ENCODE measurements at places on chromosomes 7 and 10. TPM values are rescaled to one million over a fixed set of nuclear protein-coding genes. Genes with fewer than 3 reads are reported as not detected.

GRCh38 chr10:50469778-50470193, 154.0 kb downstream of the SGMS1 start:
- H3K4me3 ChIP-seq = no peak overlapping the region
- no peak overlapping the region for H3K27ac ChIP-seq
- no peaks in the 10 kb centered on the region for H3K27me3 ChIP-seq
- H3K36me3 ChIP-seq = no peaks in the 10 kb centered on the region

GRCh38 chr7:73827567-73828106, 3.2 kb upstream of the CLDN4 start:
- peaks cover 3% of the 10 kb centered on the region for H3K27me3 ChIP-seq
- H3K27ac ChIP-seq = no peak overlapping the region
- H3K36me3 ChIP-seq = no peaks in the 10 kb centered on the region
- peaks cover 24% of the 10 kb centered on the region for H3K4me1 ChIP-seq
- DNase-seq = no peak
- no peak overlapping the region for H3K4me3 ChIP-seq

DNA sequence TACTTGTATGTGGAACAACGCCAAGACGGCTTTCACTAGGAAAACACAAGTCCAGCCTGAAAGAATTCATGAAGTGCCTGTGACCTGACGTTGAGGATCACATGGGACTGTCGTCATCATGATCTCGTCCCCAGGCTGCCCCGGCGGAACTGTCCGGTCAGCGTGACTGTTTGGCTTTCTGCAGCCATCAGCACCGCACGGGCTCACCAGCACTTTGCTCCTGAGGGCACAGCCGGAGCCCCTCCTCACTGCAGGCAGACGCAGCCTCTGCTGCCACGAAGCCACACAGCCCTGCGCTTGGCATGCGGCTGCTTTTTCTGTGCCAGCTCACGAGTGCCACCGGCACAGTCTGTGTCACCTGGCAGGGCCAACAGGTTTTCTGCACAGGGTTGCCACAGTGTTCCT, 9.4 kb upstream of the GET4 start:
- H3K27me3 ChIP-seq = no peaks in the 10 kb centered on the region
- H3K36me3 ChIP-seq = peaks cover 23% of the 10 kb centered on the region
- no peak for DNase-seq
- no peaks in the 10 kb centered on the region for H3K4me1 ChIP-seq
- H3K4me3 ChIP-seq = no peak overlapping the region

DNA sequence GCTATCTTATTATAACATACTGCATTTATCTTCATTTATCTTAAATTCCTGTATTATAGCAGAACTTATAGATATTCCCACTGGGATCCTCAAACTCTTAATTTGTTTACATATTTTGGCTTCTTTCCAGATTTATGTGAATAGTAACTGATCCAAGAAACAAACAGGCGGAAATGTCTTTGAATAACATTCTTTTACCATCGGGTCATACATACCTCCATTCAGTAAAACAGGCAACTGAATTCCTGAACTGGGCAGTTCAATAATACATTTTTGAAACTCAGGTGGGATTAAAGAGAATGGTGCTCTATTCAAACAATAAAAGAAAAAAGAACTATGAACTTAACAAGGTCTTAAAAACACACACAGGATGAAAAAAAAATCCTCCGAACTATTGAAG, 337.4 kb downstream of the CRPPA start:
- no peaks in the 10 kb centered on the region for H3K36me3 ChIP-seq
- no peak overlapping the region for H3K4me3 ChIP-seq
- no peak for DNase-seq
- no peaks in the 10 kb centered on the region for H3K27me3 ChIP-seq

DNA sequence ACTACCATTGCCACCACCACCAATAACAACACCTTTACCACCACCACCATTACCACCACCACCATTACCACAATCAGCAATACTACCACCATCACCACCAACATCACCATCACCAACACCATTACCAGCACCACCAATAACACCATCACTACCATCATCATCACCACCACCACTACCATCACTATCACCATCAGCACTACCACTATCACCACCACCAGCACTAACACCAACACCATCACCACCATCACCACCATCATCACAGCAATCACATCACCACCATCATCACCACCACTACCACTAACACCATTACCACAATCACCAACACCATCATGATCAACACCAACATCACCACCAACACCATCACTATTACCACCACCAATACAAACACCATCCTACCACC, 249.5 kb downstream of the GRID1 start:
- H3K27me3 ChIP-seq = peaks cover 2% of the 10 kb centered on the region
- no peak for DNase-seq
- H3K27ac ChIP-seq = no peak overlapping the region

- H3K36me3 ChIP-seq = no peaks in the 10 kb centered on the region
- no peak overlapping the region for H3K27ac ChIP-seq
- no peak for DNase-seq
- H3K4me1 ChIP-seq = no peaks in the 10 kb centered on the region
- H3K27me3 ChIP-seq = peaks cover 3% of the 10 kb centered on the region
These were observed 1011.3 kb downstream of the XPNPEP1 start for GRCh38 chr10:108911814-108912541.

DNA sequence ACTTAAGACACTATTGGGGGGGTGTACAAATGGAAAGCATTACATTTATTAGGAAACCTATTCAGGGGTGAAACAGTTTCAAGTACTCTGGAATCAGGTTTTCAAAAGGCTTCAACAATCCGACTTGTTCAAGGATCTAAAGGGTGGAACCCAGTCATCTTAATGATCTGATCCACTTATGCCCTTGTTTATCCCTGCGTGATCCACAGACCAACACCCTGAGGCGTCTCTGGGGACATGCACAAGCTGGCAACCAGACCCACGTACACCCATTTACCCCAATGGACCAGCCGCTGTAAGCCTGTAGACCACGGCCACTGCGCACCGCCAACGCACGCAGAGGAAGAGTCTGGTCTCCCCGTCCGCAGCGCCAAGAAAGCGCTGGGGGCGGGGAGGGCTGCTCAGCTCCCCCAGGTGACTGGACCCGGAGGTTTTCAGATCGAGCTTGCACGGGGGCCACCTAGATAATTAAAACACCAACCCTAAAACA, 13.4 kb downstream of the HNRNPF start:
- H3K27me3 ChIP-seq = no peaks in the 10 kb centered on the region
- peaks cover 45% of the 10 kb centered on the region for H3K36me3 ChIP-seq
- H3K27ac ChIP-seq = peak overlapping the region; percentile 83
- no peak overlapping the region for H3K4me3 ChIP-seq
- peak; percentile 59 for DNase-seq
- H3K4me1 ChIP-seq = peaks cover 50% of the 10 kb centered on the region

DNA sequence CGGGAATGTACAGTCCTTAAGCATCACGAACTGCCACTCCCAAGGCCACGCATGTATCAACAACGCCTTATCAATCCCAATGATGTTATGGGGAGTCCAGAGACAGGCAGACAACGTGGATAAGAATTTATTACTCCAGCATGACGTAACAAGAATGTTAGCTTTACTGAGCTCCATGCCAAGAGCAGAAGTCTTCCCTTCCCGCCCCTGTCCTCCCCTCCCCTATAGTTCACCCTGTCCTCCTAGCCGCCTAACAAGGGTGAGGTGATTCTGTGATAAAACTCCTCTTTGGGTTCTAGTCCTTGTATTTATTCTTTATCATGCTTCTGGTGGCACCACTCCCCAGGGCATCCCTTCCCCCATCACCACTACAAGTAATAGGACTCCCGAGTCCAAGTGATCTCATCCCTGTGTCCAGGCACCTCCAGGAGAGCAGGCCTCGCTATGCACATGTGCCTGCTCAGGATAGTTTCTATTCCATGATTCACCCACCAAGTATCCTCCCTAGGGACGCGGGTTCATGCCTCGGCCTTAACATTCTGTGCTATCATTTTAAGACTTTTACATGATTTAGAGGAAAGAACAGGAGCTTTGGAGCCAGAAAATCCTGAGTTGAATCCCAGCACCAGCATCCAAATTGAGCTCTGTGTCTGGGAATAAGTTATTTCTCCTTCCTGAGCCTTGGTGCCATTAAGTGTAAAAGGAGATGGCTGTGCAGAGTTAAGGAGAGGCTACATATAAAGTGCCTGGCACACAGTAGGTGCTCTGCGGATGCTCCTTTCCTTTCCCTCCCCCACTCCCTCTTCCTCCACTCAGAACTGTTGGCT, 15.4 kb downstream of the GSDME start:
- H3K4me1 ChIP-seq = no peaks in the 10 kb centered on the region
- H3K36me3 ChIP-seq = no peaks in the 10 kb centered on the region
- no peak for DNase-seq
- no peak overlapping the region for H3K4me3 ChIP-seq
- no peaks in the 10 kb centered on the region for H3K27me3 ChIP-seq

DNA sequence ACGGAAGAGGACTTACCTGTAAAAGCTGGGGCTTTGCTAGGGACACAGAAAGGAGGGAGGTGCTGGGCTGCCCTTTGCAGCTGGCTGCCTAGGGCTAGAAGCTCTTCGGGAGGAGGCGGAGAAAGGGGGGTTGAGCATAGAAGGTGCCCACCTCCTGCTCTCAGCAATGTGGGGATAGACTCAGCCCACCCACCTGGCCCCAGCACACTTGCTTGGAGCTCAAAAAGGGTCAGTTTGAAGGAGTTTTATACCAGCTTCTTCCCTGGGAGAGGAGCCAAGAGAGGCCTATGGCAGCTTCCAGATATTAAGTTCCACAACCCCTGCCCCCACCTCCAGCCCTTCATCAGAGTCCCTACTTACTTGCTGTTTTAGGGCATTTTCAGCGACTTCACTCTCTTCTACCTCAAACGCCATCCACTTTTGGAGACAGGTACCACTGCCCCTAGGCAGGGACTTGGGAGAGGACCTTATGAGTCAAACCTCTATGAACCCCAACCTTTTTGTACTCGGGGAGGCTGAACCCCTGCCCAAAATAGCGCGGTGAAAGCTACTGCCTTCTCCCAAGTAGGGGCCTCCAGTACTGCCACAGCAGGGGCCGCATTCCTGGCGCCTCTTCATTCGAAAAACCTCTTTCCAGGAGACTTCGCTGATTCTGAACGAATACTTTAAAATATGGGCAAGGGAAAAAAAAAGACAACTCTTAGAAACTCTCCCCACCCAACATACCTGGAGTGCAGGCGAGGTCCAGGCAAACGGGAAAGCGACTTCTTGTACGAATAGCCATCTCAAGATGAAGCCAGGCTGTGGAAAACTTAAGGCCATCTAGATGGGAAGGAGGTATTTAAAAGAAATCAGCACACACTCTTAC, 1.2 kb upstream of the EVX1 start:
- H3K4me1 ChIP-seq = peaks cover 21% of the 10 kb centered on the region
- no peak for DNase-seq
- no peak overlapping the region for H3K4me3 ChIP-seq
- H3K27me3 ChIP-seq = peaks cover 69% of the 10 kb centered on the region
- H3K27ac ChIP-seq = no peak overlapping the region

- no peak overlapping the region for H3K4me3 ChIP-seq
- no peak overlapping the region for H3K27ac ChIP-seq
- no peaks in the 10 kb centered on the region for H3K36me3 ChIP-seq
These were observed 109.6 kb downstream of the NKX6-2 start for GRCh38 chr10:132676193-132676891.

Gene ACHE
- 0.18 TPM for total RNA-seq

Gene TMEM254
- 11.1 TPM for total RNA-seq

Gene SLC35G1
- total RNA-seq = 1.1 TPM

Gene AQP1
- not detected for total RNA-seq

Gene WNT8B
- total RNA-seq = not detected

All from natural killer cell (primary cell).